Naive thymus-derived CD4-positive, alpha-beta T cell (primary cell): ENCODE measurements at places on chromosomes 3 and 15. TPM values are rescaled to one million over a fixed set of nuclear protein-coding genes. Genes with fewer than 3 reads are reported as not detected.

The MYZAP gene
- polyA plus RNA-seq: 4.2 TPM

The SLC24A5 gene
- not detected for polyA plus RNA-seq

The STRIT1 gene
- polyA plus RNA-seq: not detected

The KNG1 gene
- not detected for polyA plus RNA-seq

The TICRR gene
- polyA plus RNA-seq: not detected

The MOBP gene
- polyA plus RNA-seq: not detected

The SLC28A2 gene
- polyA plus RNA-seq: not detected

The SLC38A3 gene
- polyA plus RNA-seq: not detected

The DNAH12 gene
- not detected for polyA plus RNA-seq

The SLC2A2 gene
- not detected for polyA plus RNA-seq

The PRICKLE2 gene
- not detected for polyA plus RNA-seq

The ACAP2 gene
- 45.7 TPM for polyA plus RNA-seq

The HCLS1 gene
- polyA plus RNA-seq: 452 TPM

The ISL2 gene
- not detected for polyA plus RNA-seq

The STARD5 gene
- 13.5 TPM for polyA plus RNA-seq

The MST1R gene
- 0.80 TPM for polyA plus RNA-seq

The LCTL gene
- polyA plus RNA-seq: not detected
